ENCODE measurements at places on chromosomes 7 and 10. TPM values are rescaled to one million over a fixed set of nuclear protein-coding genes. Genes with fewer than 3 reads are reported as not detected.

DNA sequence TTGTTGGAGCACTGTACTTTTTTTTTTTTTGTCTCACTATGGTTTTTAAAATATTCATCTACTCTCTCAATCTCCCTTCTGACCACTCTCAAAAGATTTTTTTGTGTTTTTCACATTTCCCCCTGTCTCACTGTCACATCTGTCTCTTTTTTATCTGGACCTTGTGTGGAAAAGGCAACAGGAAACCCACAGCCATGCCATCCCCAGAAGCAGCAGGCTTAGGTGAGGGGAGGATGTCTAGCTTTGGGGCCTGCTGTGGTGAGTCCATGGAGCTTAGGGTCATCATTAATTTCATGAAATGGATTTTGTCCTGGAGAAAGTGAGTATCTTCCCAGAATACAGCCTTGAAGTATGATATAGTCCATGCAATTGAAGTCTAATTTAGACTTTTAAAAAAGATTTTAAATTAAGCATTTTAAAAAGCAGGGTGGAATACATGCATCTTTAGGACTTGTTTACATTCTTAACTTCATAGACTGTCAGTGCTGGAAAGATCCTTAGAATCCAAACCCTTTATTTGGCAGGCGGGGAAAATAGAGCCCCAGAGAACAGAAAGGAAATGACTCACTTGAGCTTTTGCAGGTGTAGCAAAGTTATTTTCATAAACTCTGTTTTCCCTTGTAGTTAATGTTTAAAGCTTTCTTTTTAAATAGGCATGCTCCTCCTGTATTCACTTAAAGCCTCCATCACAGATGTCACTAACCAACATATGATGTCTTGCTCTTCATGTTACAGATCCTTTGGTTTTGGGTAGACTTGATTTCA, 25.1 kb downstream of the MINDY4 start:
- peaks cover 7% of the 10 kb centered on the region for H3K4me1 ChIP-seq
- no peak for DNase-seq
- H3K27ac ChIP-seq, result peak overlapping the region; percentile 36
- H3K27me3 ChIP-seq, result no peaks in the 10 kb centered on the region
- no peak overlapping the region for H3K4me3 ChIP-seq

The SLC16A12 gene
- 4.3 TPM for total RNA-seq

The POLR2J3 gene
- 10.5 TPM for total RNA-seq

The PAXIP1 gene
- 10.3 TPM for total RNA-seq

The CACNB2 gene
- 60.9 TPM for total RNA-seq

GRCh38 chr7:100865372-100865911, 1.7 kb upstream of the TRIP6 start:
- no peak for DNase-seq
- no peaks in the 10 kb centered on the region for H3K36me3 ChIP-seq
- H3K4me3 ChIP-seq, result no peak overlapping the region

GRCh38 chr7:150751702-150752101, 14.5 kb downstream of the GIMAP5 start:
- peaks cover 2% of the 10 kb centered on the region for H3K4me1 ChIP-seq
- no peak for DNase-seq
- H3K4me3 ChIP-seq, result no peak overlapping the region
- no peak overlapping the region for H3K27ac ChIP-seq

DNA sequence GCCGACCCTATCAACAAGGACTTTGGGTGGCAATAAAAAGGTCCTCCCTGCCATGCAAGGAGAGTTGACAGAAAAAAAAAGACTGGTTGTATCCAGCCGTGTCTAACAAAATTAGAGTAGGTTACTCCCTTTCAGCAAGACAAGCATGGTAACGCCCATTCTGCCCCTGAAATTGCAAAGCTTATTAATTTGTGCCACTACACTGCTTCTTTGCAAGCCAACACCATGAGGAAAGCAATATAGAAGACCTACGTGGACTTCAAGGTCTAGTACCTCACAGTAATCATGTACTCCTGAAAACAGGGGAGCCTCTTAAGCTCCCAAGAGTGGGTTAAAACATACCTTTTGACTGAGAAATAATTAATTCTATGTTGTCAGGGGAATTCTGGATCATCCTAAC, 90.3 kb downstream of the FRMPD2 start:
- H3K27me3 ChIP-seq, result no peaks in the 10 kb centered on the region
- DNase-seq, result no peak
- no peaks in the 10 kb centered on the region for H3K4me1 ChIP-seq
- H3K4me3 ChIP-seq, result no peak overlapping the region

DNA sequence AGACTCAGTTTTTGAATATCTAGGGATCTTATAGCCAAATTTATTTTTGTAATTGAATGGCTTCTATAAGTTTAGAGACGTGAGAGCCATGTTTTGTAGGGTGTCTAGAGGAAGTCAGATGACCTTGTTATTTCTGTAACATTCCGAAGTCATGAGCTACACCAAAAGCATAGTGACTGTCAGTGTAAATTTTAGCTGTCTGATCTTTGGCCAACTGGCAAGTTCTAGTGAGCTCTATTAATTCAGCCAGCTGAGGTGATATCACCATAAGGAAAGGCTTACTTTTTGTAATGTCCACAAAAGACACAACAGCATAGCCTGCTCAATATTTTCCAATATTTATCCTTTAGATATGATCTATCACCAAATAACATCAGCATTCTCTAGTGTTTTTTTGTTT, 9.9 kb upstream of the NT5C3A start:
- no peak overlapping the region for H3K4me3 ChIP-seq
- no peak for DNase-seq
- H3K36me3 ChIP-seq, result no peaks in the 10 kb centered on the region

DNA sequence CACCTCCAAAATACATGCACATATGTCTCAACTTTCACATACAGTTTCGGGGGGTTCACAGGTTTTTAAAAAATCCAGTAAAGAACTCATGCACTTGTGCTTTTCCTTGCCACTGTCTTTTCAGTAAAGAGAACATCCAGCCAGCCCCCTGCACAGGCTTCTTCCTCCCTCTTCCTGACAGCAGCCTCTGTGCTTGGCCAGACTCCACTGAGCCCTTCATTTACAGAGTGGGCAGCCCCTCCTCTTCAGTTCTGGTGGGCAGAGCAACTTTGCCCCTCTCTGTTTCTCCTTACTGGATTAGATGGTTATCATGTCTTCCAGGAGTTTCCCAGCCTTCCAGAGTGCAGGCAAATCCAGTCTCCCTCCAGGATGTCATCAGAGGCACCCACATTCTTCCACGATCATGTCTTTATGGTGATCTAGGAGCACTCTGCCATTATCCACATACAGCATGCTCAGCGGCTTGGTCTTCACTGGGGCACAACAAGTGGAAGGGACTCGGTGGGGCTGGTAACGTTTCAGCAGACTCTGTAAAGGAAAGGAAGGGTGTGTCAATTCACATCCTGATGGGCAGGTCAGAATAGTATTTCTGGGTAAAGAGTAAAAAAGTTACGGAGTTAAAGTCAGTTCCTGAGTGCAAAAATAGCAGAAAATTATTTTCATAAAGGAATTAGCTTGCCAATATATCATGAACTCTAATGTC, 8.8 kb downstream of the NODAL start:
- no peak overlapping the region for H3K4me3 ChIP-seq
- H3K27me3 ChIP-seq, result no peaks in the 10 kb centered on the region
- peaks cover 18% of the 10 kb centered on the region for H3K4me1 ChIP-seq
- no peak for DNase-seq

DNA sequence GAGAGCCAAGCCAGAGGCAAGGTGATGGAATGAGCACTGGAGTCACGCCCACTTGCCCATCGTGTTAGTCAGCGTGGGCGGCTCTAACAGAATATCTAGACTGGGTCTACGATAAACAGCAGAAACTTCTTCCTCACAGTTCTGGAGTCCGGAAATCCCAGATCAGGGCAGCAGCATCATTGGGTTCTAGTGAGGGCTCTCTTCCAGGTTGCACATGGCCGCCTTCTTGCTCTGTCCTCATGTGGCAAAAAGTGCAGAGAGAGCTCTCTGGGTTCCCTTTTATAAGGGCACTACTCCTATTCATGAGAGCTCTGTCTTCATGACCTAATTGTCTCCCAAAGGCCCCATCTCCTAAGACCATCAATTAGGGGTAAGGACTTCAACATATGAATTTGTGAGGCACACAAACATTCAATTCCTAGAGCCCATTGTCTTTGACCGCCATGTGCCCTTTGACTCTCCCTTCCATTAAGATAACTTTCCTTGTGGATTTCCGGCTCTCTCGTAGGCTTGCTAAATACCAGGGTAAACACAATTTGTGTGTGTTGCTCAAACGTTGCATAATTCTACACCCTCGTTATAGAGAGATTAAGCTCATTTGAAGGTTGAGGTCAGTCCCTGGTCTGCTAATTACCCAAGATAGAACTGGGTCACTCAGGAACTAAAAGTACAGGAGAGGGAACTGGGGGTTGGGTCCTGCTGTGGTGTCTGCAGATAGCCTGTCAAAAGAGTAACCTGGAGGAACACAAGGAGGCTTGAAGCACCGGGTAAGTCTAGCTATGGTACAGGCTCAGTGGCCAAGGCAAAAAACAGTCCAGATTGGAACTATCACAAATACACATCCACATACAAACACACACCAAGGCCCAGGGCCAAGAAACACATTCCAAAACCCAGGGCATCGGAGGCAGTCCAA, 28.7 kb upstream of the USP6NL start:
- no peak for DNase-seq
- H3K27ac ChIP-seq, result no peak overlapping the region
- no peaks in the 10 kb centered on the region for H3K36me3 ChIP-seq
- no peaks in the 10 kb centered on the region for H3K27me3 ChIP-seq
- H3K4me1 ChIP-seq, result no peaks in the 10 kb centered on the region
- no peak overlapping the region for H3K4me3 ChIP-seq

- no peak overlapping the region for H3K27ac ChIP-seq
- H3K4me1 ChIP-seq, result no peaks in the 10 kb centered on the region
- no peaks in the 10 kb centered on the region for H3K27me3 ChIP-seq
- H3K36me3 ChIP-seq, result no peaks in the 10 kb centered on the region
These were observed 476.1 kb downstream of the IPMK start for GRCh38 chr10:57791546-57791945.

- no peaks in the 10 kb centered on the region for H3K27me3 ChIP-seq
- DNase-seq, result no peak
- no peak overlapping the region for H3K27ac ChIP-seq
- H3K4me3 ChIP-seq, result no peak overlapping the region
These were observed 105.7 kb downstream of the HBP1 start for GRCh38 chr7:107274506-107274905.

GRCh38 chr10:88178758-88179157, 315.3 kb downstream of the PTEN start:
- H3K4me1 ChIP-seq, result no peaks in the 10 kb centered on the region
- no peaks in the 10 kb centered on the region for H3K27me3 ChIP-seq
- no peak overlapping the region for H3K27ac ChIP-seq
- no peak for DNase-seq
- H3K36me3 ChIP-seq, result no peaks in the 10 kb centered on the region

The CDC14C gene
- total RNA-seq, result not detected

The WAPL gene
- 26.0 TPM for total RNA-seq

The SORBS1 gene
- 18.6 TPM for total RNA-seq

DNA sequence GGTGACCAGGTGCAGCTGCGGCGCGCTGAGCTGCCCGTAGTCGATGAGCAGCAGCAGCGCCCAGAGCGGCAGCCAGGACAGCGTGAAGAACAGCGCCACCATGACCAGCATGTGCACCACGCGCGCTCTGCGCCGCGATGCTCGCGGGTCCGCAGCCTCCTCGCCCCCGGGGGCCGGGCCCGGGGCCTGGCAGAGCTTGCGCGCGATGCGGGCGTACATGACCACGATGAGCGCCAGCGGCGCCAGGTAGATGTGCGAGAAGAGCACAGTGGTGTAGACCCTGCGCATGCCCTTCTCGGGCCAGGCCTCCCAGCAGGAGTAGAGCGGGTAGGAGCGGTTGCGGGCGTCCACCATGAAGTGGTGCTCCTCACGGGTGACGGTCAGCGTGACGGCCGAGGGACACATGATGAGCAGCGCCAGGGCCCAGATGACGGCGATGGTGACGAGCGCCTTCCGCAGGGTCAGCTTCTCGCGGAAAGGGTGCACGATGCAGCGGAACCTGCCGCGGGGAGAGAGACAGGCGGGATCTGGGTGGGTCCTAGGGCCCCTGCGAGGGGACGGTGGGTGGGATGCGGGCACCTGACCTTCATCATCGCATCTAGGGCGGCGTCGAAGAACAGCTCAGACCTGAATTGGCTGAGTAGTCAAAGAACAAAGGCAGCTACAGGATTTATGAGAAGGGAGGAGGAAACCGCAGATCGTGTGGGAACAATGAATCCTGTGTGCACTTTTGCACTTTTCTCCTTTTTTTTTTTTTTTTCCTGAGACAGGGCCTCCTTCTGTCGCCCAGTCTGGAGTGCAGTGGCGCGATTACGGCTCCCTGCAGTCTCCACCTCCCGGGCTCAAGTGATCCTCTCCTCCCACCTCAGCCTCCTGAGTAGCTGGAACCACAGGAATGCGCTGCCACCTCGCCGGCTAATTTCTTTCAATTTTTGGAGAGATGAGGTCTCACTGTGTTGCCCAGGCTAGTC, 22.4 kb upstream of the PPA1 start:
- no peak for DNase-seq
- H3K27ac ChIP-seq, result no peak overlapping the region
- H3K4me3 ChIP-seq, result no peak overlapping the region

GRCh38 chr10:13092291-13093102, 7.5 kb upstream of the OPTN start:
- DNase-seq, result no peak
- H3K27ac ChIP-seq, result no peak overlapping the region
- H3K4me1 ChIP-seq, result peaks cover 4% of the 10 kb centered on the region
- H3K27me3 ChIP-seq, result no peaks in the 10 kb centered on the region

The PLCE1 gene
- 6.9 TPM for total RNA-seq

- H3K4me3 ChIP-seq, result peak overlapping the region; percentile 87
- no peak overlapping the region for H3K27ac ChIP-seq
- no peak for DNase-seq
- H3K36me3 ChIP-seq, result no peaks in the 10 kb centered on the region
- H3K27me3 ChIP-seq, result no peaks in the 10 kb centered on the region
These were observed 41.6 kb downstream of the HK1 start for GRCh38 chr10:69319841-69320316.

The HABP2 gene
- 0.07 TPM for total RNA-seq

GRCh38 chr10:98560565-98560964, 113.8 kb upstream of the HPS1 start:
- no peak overlapping the region for H3K27ac ChIP-seq
- no peak for DNase-seq
- no peaks in the 10 kb centered on the region for H3K27me3 ChIP-seq

DNA sequence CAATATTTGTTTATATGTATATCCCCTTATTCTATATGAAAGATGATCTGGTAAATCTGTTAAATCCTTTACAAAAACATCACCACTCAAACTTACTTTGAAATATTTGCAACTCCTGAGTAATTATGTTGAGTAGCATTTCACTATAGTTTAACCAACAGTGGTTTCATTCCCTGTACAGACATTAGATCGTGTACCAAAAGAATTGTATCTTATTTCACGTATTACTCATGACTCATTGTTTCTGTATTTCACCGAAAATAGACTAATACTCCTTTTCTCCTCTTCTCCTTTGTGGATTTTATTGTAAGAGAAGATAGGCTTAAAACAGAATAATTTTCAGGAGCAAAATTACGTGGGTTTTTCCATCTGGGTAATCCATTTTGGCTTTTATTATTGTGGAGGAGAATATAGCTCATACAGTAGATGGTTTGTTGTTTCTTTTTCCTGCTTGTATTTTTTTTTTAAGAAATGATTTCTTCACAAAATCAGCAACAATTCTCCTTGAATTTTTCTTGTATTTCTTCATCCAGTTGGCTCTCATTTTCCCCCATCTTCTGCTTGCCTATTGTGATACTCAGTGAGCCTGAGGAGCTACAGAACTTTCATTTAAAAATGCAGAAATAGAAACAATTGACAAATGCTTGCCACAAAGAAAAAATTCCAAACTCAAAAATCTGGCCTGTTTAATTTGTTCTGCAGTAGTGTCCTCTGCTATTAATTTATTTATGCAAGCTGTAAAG, 90.6 kb upstream of the OIT3 start:
- H3K27me3 ChIP-seq, result no peaks in the 10 kb centered on the region
- no peak overlapping the region for H3K27ac ChIP-seq
- H3K4me3 ChIP-seq, result no peak overlapping the region
- H3K4me1 ChIP-seq, result no peaks in the 10 kb centered on the region
- DNase-seq, result no peak
- no peaks in the 10 kb centered on the region for H3K36me3 ChIP-seq

The NUDT13 gene
- 0.86 TPM for total RNA-seq
